Ecto neural progenitor cell (in vitro differentiated cells): ENCODE measurements at places on chromosomes 1 and 21.

GRCh38 chr1:115184260-115184950 is 95.1 kb upstream of the TSPAN2 start:
- DNase-seq = no peak

DNA sequence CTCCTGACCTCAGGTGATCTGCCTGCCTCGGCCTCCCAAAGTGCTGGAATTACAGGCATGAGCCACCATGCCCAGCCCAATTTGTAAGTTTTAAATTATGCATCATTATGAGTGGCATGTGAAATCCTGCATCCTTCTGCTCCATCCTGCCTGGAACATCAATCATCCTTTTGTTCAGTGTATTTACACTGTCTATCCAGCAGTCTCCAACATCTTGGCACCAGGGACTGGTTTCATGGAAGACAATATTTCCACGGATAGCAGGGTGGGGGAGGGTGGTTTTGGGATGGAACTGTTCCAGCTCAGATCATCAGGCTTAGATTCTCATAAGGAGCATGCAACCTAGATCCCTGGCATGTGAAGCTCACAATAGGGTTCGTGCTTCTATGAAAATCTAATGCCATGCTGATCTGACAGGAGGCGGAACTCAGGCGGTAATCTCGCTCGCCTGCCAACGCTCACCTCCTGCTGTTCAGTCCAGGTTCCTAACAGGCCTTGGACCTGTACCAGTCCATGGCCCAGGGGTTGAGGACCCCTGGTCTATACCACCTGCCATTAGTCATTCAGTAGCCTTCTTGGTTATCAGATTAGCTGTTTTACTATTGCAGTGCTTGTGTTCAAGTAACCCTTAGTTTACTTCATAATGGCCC is 22.2 kb upstream of the TCEA3 start:
- DNase-seq = no peak

GRCh38 chr1:208235356-208235981 is 8.7 kb downstream of the PLXNA2 start:
- DNase-seq = no peak

- no peak for DNase-seq
Observed at GRCh38 chr1:155069551-155070157, 6.1 kb downstream of the EFNA4 start.

DNA sequence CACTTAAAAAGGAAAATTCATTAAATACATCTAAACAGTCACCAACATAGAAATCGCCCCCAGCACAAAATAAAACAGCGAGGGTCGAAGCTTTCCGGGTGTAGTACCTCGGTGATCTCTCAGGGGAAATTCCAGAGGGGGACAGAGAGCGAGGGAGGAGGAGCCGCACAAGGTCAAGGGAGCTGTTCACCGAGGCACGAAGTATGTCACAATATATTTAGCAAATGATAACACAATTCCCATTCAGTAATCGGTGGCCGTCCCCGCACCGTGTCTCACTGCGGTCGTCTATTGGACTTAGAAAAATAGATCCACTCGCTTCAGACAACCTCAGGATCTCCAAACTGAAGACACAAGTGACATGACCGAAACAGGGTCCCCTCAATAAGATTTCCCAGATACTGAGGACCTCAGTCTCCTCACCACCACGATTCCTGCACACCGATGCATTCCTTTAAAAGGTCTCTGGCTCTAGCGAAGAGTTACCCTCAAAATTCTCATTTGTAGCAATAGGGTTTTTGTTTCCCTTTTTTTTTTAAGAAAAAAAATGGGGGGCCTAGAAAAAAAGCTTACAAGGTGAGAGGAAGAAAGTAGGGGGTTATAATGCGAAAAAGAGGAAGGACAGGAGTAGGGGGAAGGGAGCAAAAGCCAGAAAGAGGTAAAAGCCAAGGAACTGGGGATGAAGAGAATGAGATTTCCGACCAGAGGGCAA is 1.1 kb downstream of the LPGAT1 start:
- DNase-seq = no peak

GRCh38 chr1:237098541-237098940 is 56.6 kb downstream of the RYR2 start:
- DNase-seq = no peak
